ENCODE measurements at places on chromosomes 4 and X. TPM values are rescaled to one million over a fixed set of nuclear protein-coding genes. Genes with fewer than 3 reads are reported as not detected.

DNA sequence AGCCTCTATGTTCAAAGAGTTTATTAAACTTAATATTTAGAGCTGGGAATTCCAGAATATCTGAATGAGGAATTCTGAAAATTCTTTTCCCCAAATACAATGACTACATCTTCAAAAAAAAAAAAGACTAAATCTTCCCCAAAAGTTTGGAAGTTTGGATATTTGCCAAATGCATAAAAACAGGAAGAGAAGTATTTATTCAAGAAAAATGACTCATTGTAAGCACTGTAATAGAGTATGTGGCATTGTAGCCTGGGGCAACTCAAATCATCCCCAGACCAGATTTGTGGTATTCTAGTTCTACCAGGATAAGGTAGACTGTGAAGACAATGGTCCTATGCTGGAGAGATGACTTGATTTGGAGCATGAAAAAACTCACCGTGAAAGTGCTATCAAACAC lies 78.5 kb upstream of the PDHA2 start:
- no peak overlapping the region for H3K27ac ChIP-seq
- H3K4me3 ChIP-seq, result no peak overlapping the region
- DNase-seq, result peak; percentile 40
- H3K4me1 ChIP-seq, result no peaks in the 10 kb centered on the region

- H3K27me3 ChIP-seq, result no peaks in the 10 kb centered on the region
- H3K36me3 ChIP-seq, result no peaks in the 10 kb centered on the region
- H3K4me1 ChIP-seq, result no peaks in the 10 kb centered on the region
- H3K27ac ChIP-seq, result no peak overlapping the region
Measured at GRCh38 chr4:121062521-121062920, 9.8 kb downstream of the NDNF start.

GRCh38 chr4:153940916-153941315 lies 152.0 kb upstream of the SFRP2 start:
- no peak overlapping the region for H3K4me3 ChIP-seq
- H3K27ac ChIP-seq, result no peak overlapping the region
- H3K36me3 ChIP-seq, result no peaks in the 10 kb centered on the region
- DNase-seq, result no peak

YY2 gene
- total RNA-seq, result 1.0 TPM

ARR3 gene
- total RNA-seq, result not detected
